EH (cell line): ENCODE measurements at places on chromosomes 5 and 9.
A peak's percentile ranks its signal among the peaks of the same experiment; 100 is the strongest.

- peak; percentile 77 for DNase-seq
Observed at GRCh38 chr9:114174876-114175771, 19.8 kb downstream of the COL27A1 start.

DNA sequence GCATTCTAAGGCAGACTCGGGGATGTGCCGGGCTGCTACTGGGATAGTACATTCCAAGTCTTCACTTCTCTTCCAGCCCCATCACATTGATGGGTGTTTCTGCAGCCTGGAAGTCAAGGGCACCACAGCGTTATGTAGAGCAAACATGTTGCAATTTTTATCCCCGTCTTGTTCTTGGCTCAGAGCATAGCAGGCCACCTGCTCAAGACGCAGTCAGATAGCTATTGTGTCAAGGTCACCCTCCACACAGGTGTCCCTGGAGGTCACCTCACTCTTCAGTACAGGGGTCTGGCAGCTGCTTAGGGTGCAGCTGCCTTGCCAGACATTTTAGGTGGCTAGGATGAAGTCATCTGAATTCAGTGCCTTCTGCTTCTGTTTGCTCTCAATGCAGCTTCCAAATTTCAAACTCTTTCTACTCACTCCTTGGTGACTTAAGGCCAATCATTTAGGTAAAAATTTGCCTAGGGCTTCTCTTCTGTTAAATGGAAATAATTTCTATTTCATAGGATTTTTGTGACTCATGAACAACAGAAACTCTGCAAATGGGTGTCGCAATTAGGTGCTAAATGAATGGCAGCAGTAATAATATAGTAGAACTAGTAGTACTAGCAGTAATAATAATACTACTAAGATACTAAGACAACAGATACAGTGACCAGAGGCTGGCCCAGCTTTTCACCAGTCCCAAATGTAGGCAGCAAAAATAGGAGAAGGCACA, 24.3 kb downstream of the KCNV2 start:
- no peak for DNase-seq

- peak; percentile 69 for DNase-seq
Observed at GRCh38 chr9:126957687-126958053, 43.1 kb downstream of the RALGPS1 start.

- no peak for DNase-seq
Observed at GRCh38 chr9:130023144-130023787, 19.7 kb downstream of the FNBP1 start.

DNA sequence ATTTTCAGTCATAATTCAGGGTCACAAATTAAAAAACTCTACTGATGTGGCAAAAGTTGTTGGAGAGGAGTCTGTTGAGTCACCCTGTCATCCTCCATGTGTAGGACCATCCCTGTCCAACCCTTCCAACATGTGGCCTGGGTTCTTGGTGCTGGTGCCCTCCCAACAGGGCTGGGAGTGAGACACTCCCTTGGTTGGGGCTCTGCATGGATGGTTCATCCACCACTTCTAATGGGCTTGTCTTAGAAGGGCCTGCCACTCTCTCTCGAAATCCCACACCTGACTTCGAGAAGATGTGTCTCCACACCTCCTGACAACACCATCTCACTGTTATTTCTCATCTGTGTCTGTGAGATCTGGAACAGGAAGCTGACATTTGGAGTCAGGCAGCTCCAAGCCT, 312.2 kb upstream of the IRX4 start:
- no peak for DNase-seq

DNA sequence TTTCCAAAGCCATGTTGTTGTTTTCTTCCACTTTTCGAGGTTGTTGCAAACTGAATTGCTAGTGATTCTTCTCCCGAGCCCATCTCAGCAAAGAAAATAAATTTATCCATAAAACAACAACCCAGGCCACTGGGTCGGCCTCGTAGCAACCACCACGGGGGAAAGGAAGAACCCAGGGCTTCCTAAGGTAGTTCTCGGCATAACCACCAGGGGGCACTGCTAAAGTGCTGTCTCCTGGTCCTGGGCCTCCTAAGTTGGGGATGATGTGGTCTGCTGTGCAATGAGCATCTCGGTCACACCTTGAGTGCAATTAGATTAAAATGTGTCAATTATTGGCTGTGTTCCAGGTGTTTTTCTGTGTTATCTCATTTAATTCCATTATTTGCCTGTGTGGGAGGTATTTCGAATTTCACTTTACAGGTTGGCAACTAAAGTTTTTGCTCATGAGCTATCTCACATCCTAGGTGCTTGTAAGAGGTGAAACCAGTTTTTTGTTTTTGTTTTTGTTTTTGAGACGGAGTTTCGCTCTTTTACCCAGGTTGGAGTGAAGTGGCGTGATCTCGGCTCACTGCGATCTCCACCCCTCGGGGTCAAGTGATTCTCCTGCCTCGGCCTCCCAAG, 102.8 kb upstream of the DAP start:
- DNase-seq: peak; percentile 60

DNA sequence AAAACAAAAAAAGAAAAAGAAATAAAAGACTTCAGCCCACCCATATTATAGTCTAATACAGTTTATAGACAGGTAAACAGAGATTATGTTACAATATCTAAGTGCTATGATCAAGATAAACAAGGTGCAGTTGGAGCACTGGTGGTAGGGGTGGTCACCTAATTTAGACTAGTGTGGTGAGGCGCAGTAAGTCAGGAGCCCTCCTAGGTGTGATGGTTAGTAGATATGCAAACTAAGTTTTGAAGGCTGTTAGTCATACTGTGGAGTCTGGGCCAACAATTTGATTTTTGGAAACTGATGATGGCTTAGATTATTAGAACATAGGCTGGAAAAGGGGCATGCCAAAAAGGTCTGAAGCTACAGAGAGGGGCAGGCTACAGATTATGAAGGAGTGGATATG, 14.7 kb downstream of the NIPBL start:
- no peak for DNase-seq

DNA sequence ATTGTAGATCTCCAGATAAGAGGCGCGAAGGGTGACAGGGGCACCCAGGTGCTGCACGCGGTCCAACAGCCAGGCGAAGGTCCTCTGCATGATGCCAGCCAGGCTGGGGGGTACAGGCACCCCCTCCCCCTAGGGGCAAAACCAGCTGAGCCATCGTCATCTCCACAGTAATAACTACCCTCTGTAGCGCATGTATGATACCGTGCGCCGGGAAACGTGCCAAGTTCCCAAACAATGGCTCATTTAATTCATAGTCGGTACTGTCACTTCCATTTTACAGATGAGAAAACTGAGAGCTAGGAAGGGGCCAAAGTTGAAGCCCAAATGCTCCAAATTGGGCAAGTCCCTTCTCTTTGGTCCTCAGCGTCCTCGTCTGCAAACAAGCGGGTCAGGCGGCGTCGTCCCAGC, 1.5 kb downstream of the KIF12 start:
- peak; percentile 24 for DNase-seq

DNA sequence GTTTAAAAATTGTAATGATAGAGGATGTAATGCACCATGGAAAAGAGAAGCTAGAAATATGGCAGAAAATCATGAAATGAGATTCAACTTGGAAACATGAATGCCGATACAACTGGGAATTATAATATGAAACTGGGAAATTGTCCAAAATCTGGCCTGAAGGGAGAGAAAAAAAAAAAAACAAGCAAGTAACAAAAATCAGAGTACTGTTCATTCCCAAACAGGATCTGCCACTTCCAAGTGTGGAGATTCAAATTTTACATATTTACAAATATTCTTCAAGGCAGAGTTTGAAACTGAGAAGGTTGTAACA, 56.6 kb upstream of the MOCS2 start:
- DNase-seq: no peak

- peak; percentile 49 for DNase-seq
Observed at GRCh38 chr9:21031091-21031807, at the start of gene HACD4. HACD4 (minus strand) TSS chr9:21031640; CDS start chr9:21031590, 50 bp downstream.

- DNase-seq: no peak
Observed at GRCh38 chr5:87354496-87354895, 58.2 kb downstream of the CCNH start.
